ENCODE measurements at places on chromosomes 16 and 17.

DNA sequence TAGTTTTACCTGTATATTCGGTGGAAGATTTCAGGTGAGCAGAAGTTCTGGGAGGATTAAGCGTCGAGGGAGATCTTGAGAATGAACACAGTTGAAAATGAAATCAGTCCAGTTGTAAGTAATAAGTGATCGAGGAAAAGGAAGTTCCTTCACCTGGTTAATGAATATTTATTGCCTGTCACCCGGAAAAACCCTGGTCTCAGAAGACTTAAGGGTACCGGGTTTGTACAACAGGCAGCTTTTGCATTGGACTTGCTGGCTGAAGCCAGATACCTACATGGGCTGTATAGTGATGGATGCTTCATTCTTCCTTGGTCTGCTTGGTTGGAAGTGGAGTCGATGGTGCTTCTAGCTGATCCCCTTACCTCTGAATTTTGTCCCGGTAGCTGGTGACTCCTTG is 72.7 kb downstream of the PRKCA start:
- DNase-seq, result no peak
- no peak overlapping the region for H3K27ac ChIP-seq
- no peak overlapping the region for H3K4me3 ChIP-seq
- peaks cover 3% of the 10 kb centered on the region for H3K4me1 ChIP-seq

- H3K36me3 ChIP-seq, result no peaks in the 10 kb centered on the region
- H3K27ac ChIP-seq, result no peak overlapping the region
- DNase-seq, result no peak
- H3K27me3 ChIP-seq, result peaks cover 25% of the 10 kb centered on the region
Observed at GRCh38 chr17:49549691-49550678, 25.7 kb upstream of the NXPH3 start.

- H3K4me1 ChIP-seq, result no peaks in the 10 kb centered on the region
- no peak overlapping the region for H3K4me3 ChIP-seq
- H3K27ac ChIP-seq, result no peak overlapping the region
- DNase-seq, result no peak
- no peaks in the 10 kb centered on the region for H3K27me3 ChIP-seq
Observed at GRCh38 chr16:11402745-11403533, 57.7 kb downstream of the RMI2 start.

- peaks cover 17% of the 10 kb centered on the region for H3K36me3 ChIP-seq
- H3K27ac ChIP-seq, result peak overlapping the region; percentile 26
- peaks cover 13% of the 10 kb centered on the region for H3K4me1 ChIP-seq
Observed at GRCh38 chr16:84088695-84089395, 27.9 kb downstream of the MBTPS1 start.

DNA sequence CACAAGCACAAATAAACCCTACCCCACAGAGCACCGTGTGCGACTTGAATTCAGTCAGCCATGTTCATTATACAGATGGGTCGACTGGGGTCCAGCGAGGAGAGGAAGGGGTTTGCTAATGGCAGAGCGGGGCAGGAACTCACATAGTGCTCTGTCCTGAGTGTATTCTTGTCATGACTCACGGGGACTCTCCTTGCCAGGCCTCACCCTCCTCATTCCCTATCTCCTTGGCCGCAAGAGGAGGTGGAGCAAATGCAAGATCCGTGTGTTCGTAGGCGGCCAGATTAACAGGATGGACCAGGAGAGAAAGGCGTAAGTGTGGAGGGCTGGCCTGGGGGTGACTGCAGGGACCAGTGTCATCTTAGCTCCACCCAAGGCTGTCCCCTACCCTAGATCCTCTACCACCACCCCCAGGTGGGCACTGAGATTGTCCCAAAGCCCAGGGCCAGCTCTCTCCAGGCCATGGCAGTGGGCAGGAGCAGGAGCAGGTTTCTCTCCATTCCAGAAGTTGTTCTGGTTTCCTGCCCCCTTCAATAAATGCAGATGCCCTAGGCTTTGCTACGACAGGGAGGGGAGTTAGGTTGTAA is 29.4 kb downstream of the SLC12A3 start:
- peaks cover 11% of the 10 kb centered on the region for H3K4me1 ChIP-seq
- no peak overlapping the region for H3K4me3 ChIP-seq
- H3K27me3 ChIP-seq, result peaks cover 3% of the 10 kb centered on the region
- no peak overlapping the region for H3K27ac ChIP-seq

DNA sequence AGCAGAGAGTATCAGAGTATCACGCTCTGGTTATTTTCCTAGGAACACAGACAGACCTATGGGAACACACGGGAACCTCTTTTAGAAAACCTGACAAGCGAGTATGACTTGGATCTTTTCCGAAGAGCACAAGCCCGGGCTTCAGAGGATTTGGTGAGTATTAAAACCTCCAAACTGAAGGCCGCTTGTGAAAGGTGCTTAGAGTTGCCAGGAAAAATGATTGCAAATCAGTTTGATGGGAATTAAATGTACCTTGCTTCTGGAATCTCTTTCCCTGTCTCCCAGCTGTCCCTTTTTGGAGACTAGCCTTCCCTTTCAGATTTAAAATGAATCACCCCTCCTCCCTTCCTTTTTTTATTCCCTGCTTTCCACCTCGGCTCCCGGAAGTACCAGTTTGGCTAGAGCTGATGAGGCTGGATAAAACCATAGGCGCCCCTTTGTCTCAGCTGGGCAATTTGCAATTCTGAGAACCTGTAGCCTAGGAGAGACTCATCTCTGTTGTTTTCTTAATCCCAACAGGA is 27.3 kb downstream of the KAT7 start:
- H3K27ac ChIP-seq, result peak overlapping the region; percentile 11
- H3K36me3 ChIP-seq, result peaks cover 7% of the 10 kb centered on the region
- H3K4me3 ChIP-seq, result no peak overlapping the region
- no peaks in the 10 kb centered on the region for H3K27me3 ChIP-seq
- DNase-seq, result no peak

- H3K27ac ChIP-seq, result no peak overlapping the region
- H3K27me3 ChIP-seq, result no peaks in the 10 kb centered on the region
- DNase-seq, result no peak
- H3K4me3 ChIP-seq, result no peak overlapping the region
- H3K4me1 ChIP-seq, result no peaks in the 10 kb centered on the region
Observed at GRCh38 chr16:69542974-69543373, 22.8 kb upstream of the NFAT5 start.

DNA sequence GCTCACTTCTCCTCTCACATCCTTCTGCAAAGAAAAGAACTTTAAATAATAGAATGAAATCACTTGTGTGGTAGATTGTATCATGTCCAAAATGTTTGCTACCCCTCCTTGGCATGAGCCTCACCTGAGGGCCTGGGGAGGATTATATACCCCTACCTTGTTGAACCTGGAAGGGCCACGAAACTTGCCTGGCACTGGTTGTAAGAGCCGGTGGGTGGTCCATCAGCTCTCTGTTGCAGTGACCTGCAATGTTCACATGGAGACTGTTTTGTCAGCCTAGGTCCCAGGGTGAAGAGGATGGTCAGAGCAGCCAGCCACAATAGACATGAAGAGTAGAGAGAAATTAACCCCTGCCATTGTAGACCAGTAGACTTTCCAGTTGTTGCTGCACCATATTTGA is 10.2 kb downstream of the RSAD1 start:
- H3K27ac ChIP-seq, result no peak overlapping the region
- no peaks in the 10 kb centered on the region for H3K4me1 ChIP-seq
- no peaks in the 10 kb centered on the region for H3K27me3 ChIP-seq
- no peak overlapping the region for H3K4me3 ChIP-seq
- H3K36me3 ChIP-seq, result peaks cover 26% of the 10 kb centered on the region
- DNase-seq, result no peak

- no peak overlapping the region for H3K27ac ChIP-seq
- H3K27me3 ChIP-seq, result peaks cover 11% of the 10 kb centered on the region
- no peak for DNase-seq
- no peak overlapping the region for H3K4me3 ChIP-seq
- no peaks in the 10 kb centered on the region for H3K36me3 ChIP-seq
- H3K4me1 ChIP-seq, result no peaks in the 10 kb centered on the region
Observed at GRCh38 chr16:55155815-55156214, 168.2 kb upstream of the IRX6 start.

GRCh38 chr16:59697236-59697635 is 963.1 kb upstream of the GOT2 start:
- DNase-seq, result no peak
- H3K36me3 ChIP-seq, result no peaks in the 10 kb centered on the region
- no peaks in the 10 kb centered on the region for H3K4me1 ChIP-seq
- no peak overlapping the region for H3K4me3 ChIP-seq
- no peak overlapping the region for H3K27ac ChIP-seq

GRCh38 chr17:81534157-81535006 is 6.2 kb downstream of the FSCN2 start:
- H3K4me3 ChIP-seq, result no peak overlapping the region
- H3K27me3 ChIP-seq, result peaks cover 8% of the 10 kb centered on the region

DNA sequence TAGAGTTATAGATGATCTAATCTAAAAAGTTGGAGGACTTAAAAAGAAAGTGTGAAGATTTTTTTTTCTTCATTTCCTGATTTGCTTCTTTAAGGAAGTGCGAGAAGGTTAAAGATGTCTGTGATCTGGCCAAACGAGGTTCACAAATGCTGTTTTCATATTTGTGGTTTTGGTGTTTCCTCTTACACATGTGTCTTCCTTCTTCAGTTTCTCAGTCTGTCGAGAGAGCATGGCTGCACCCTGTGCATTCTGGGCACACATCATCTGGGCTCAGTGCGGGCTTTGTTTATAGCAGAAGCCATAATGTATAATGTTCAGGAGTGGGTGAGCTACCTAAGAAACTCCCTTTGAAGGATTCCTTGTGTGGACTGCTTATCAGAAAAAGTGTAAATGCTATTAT is 260.4 kb upstream of the TBX2 start:
- DNase-seq, result peak; percentile 62
- H3K27ac ChIP-seq, result peak overlapping the region; percentile 42
- H3K27me3 ChIP-seq, result no peaks in the 10 kb centered on the region
- H3K36me3 ChIP-seq, result no peaks in the 10 kb centered on the region

GRCh38 chr17:78572239-78573205 is 4.7 kb downstream of the DNAH17 start:
- no peaks in the 10 kb centered on the region for H3K27me3 ChIP-seq
- DNase-seq, result no peak
- no peaks in the 10 kb centered on the region for H3K36me3 ChIP-seq
- H3K4me1 ChIP-seq, result peaks cover 3% of the 10 kb centered on the region
- no peak overlapping the region for H3K27ac ChIP-seq

DNA sequence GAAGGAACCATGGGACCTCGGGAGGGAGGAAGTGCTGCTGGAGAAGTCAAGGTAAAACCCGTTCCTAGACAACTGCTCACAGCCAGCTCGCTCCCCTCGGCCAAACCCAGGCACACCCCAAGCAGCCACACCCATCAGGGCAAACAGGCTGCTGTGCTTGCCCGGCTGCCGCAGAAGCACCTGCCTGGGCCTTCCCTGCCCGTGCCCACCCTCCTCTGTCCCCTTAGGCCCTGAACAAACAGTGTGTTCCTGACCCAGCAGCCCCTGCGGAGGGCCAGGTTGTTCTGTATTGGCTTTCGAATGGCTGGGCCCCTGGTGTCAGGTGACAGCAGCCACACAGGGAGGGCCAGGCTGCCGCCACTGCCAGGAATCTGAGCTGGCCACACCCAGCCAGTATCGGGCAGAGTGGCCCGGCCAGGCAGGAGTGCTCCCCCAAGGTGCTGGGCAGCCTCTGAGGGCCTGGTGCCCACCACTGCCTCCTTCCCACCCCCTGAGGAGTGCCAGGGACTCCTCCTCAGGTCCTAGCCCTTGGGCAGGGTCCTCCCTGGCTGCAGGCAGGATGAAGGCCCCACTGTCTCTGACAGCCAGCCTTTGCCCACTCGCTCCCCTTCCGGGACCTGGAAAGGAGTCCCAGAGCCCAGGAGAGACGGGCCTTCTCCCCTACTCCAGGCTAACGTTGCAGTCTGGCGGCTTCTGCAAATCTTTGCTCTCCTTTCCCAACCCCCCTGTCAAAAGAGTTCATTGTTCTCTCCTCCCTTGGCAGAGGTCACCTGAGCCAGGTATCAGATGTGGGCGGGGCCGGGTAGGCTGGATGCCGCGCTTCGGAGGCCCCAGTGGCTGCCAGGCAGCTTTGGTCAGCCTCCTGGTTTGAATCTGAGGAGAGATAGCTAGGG is 24.0 kb downstream of the LLGL2 start:
- DNase-seq, result no peak
- no peaks in the 10 kb centered on the region for H3K27me3 ChIP-seq
- no peaks in the 10 kb centered on the region for H3K36me3 ChIP-seq
- no peaks in the 10 kb centered on the region for H3K4me1 ChIP-seq
- H3K27ac ChIP-seq, result no peak overlapping the region

GRCh38 chr16:75086281-75086680 is 30.3 kb downstream of the LDHD start:
- H3K27ac ChIP-seq, result no peak overlapping the region
- no peak for DNase-seq
- no peak overlapping the region for H3K4me3 ChIP-seq
- no peaks in the 10 kb centered on the region for H3K36me3 ChIP-seq

GRCh38 chr17:75812096-75813013 is 27.7 kb downstream of the UNK start:
- H3K4me3 ChIP-seq, result no peak overlapping the region
- H3K4me1 ChIP-seq, result no peaks in the 10 kb centered on the region
- H3K36me3 ChIP-seq, result peaks cover 71% of the 10 kb centered on the region
- no peaks in the 10 kb centered on the region for H3K27me3 ChIP-seq
- DNase-seq, result no peak
- no peak overlapping the region for H3K27ac ChIP-seq

DNA sequence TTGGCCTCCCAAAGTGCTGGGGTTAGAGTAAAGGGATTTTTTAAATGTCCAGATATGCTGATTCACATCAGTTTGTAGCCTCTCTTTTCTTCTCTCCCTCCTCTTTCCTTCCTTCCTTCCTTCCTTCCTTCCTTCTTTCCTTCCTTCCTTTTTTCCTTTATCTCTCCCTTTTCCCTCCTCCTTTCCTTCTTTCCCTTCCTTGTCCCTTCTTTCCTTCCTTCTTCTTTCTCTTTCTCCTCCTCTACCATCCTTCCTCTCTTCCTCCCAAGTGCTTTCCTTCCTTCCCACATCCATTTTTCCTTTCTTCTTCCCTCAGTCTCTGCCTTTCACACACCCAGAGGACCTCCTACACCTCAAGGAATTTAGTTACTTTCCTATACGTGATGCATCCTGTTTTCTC is 671.8 kb downstream of the HS3ST4 start:
- no peak for DNase-seq
- no peak overlapping the region for H3K4me3 ChIP-seq
- no peaks in the 10 kb centered on the region for H3K36me3 ChIP-seq
- H3K27ac ChIP-seq, result no peak overlapping the region
- no peaks in the 10 kb centered on the region for H3K27me3 ChIP-seq
- H3K4me1 ChIP-seq, result no peaks in the 10 kb centered on the region

GRCh38 chr16:25063102-25063501 is 47.9 kb upstream of the ARHGAP17 start:
- DNase-seq, result no peak
- H3K27me3 ChIP-seq, result no peaks in the 10 kb centered on the region
- no peak overlapping the region for H3K4me3 ChIP-seq
- H3K36me3 ChIP-seq, result no peaks in the 10 kb centered on the region
- H3K27ac ChIP-seq, result peak overlapping the region; percentile 15

GRCh38 chr16:68233085-68233834 is 2.7 kb downstream of the ESRP2 start:
- peaks cover 6% of the 10 kb centered on the region for H3K4me1 ChIP-seq
- no peaks in the 10 kb centered on the region for H3K27me3 ChIP-seq
- peaks cover 14% of the 10 kb centered on the region for H3K36me3 ChIP-seq
- H3K27ac ChIP-seq, result peak overlapping the region; percentile 4
- no peak for DNase-seq

GRCh38 chr17:58316260-58316960 is 12.2 kb downstream of the TSPOAP1 start:
- no peak overlapping the region for H3K4me3 ChIP-seq
- H3K27ac ChIP-seq, result no peak overlapping the region
- H3K36me3 ChIP-seq, result peaks cover 26% of the 10 kb centered on the region
- H3K4me1 ChIP-seq, result peaks cover 3% of the 10 kb centered on the region
